ENCODE measurements at places on chromosomes 11 and 22.

- DNase-seq: no peak
Observed at GRCh38 chr22:35554297-35554845, 13.7 kb downstream of the RASD2 start.

GRCh38 chr22:38257181-38257580, 15.6 kb downstream of the TMEM184B start:
- no peak for DNase-seq

DNA sequence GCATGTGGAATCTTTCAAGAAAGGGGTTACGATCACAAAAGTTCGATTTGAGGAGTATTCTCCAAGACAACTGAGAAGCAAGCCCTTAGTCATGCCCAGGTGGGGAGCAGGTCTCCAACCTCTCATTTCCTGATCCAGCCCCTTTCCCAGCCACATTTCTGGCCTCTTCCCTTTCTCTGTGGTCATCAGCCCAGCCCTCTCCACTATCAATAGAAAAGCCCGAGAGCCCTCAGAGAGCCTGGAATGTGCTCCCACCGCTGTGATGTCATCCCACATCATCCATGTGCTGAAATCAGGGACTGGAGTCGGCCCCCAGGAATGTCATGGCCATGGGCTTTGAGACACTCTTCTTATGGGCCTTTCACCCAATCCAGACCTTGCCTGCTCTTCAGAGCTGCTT, 62.6 kb downstream of the KCNJ1 start:
- no peak for DNase-seq

- DNase-seq: no peak
Observed at GRCh38 chr22:23777776-23778576, 5.3 kb downstream of the MMP11 start.

DNA sequence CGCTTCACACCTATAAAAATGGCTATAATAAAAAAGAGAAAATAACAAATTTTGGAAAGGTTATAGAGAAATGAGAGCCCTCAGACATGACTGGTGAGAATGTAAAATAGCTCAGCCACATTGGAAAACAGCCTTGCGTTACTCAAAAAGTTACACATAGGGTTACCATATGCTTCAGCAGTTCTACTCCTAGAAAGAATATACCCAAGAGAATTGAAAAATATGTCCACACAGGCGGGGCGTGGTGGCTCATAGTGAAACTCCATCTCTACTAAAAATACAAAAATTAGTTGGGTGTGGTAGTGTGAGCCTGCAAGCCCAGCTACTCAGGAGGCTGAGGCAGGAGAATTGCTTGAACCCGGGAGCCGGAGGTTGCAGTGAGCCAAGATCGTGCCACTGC, 7.6 kb upstream of the JHY start:
- no peak for DNase-seq

DNA sequence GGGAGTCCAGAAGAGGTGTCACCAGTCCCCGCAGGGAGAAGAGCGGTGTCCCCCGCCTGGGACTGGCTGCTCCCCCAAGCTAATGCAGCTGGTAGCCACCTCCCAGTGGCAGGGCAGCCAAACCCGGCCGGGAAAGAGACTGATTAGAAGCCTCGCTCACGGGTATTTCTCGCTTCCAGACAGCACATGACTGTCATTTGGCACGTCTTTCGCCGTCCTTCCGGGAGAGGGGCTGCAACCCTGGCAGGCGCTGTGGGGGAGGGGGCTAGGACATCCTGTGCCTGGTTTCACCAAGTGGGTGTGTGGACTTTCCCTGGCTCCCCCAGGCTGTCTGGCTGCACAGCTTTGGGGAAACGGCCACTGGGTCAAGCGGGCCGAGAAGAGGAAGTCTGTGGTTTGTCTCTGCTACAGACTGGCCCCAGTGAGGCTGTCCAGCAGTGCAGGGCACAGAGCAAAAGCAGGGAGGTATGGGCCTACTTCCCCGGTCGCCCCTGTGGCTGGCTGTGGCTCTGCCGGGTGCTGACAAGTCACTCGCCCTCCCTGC, 3.8 kb downstream of the CD81 start:
- DNase-seq: no peak

- no peak for DNase-seq
Observed at GRCh38 chr22:30767661-30768060, 73.0 kb downstream of the OSBP2 start.

DNA sequence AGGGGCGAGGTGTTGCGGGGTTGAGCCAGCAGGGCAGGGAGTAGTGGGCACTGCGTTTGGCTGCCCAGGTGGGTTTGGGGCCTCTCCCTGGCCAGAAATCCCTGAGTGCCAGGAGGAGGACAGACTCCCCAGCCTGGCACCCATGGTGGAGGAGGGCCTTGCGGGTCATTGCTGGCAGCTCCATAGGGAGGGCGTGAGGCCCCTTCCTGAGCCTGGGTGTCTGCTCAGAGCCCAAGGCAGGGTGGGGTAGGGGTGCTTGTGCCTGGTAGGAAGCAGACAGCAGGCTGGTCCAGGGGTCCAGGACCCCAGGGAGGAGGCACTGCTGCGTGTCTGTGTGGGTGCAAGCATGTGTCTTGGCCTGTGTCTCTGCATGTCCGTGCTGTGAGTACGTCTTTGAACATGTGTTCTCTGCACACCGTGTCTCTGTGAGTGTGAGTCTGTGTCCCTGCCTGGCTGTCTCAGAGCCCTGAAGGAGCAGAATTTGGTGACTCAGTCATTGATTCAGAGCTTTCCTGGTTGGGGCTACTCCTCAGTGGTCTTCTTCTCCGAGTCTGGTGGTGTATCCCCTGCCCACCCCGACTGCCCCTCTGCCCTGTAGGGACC, 3.9 kb downstream of the TSPAN4 start:
- DNase-seq: no peak

DNA sequence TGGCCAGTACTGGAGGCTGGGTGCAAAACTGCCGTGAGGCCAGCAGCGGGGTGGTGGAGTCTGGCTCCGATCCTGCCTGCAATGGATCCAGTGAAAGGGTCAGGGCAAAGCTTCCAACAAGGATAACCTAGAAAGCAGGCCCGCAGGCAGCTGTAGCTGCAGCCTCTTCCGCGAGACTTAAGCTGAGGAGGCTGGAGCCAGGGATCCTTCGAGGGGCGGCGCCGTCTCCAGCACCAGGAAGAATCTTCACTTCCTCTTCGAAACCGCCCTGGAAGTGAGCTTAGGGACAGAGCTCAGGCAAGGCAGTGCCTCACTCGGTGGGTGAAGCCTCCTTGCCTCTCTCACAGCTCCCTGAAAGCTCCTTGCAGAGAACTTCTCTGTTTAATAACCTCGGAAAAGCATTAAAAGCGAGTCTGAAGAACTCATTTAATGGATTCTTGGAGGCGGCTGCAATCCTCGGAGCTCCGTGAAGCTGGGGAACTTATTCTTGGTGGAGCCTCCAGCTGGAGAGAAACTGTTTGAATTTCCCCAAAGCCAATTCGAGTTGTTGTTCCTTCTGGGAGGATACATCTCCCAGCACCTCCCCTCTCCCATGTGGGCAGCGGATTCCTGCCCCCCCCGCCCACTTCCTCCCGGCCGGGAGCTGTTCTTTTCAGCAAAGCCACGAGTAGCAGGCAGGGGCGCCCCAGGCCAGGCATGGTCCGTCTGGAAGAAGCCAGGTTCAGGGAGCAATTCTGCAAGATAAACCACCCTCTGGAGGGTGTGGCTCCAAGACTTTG, 169.9 kb downstream of the CTTN start:
- no peak for DNase-seq

DNA sequence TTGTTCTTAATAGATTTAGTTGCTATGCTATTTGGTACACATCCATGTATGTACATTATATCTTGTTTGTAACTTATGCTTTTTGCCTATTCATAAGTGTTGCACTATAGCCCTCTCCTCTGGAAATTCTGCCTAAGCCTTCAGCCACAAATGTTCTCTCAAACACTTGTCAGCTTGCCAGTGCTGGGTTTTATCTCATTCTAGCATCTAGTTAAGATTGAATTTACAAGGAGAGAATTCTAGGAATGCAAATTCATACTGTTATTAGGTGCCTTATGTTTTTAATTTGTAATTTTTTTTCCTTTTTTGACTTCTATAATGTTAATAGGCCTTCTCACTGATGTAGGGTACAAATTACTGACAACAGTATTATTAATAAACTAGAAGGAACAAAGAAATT, 14.6 kb upstream of the CTSC start:
- no peak for DNase-seq

- no peak for DNase-seq
Observed at GRCh38 chr22:22752556-22753477, 108.4 kb downstream of the GGTLC2 start.

DNA sequence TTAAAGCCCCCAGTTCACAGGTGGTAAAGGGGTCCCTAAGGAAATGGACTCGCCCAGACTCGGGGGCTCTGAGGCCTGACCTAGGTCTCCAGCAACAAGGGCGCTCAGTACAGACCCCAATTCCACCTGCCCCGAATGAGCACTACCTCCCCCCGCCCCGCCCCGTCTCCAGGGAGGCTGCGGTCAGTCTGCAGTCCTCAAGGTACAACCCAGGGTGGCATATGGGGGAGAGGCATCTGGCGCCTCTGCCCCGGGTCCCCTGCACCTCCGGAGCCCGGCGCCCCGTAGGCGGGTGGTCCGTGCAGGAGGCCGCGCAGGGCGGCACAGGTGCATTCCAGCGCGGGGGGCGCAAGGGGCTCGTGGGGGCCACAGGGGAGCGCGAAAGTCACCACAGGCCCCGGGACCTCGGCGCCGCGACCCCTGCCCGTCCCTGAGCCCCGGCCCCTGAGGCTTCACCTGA, 361 bp downstream of the CTSD start:
- DNase-seq: no peak

DNA sequence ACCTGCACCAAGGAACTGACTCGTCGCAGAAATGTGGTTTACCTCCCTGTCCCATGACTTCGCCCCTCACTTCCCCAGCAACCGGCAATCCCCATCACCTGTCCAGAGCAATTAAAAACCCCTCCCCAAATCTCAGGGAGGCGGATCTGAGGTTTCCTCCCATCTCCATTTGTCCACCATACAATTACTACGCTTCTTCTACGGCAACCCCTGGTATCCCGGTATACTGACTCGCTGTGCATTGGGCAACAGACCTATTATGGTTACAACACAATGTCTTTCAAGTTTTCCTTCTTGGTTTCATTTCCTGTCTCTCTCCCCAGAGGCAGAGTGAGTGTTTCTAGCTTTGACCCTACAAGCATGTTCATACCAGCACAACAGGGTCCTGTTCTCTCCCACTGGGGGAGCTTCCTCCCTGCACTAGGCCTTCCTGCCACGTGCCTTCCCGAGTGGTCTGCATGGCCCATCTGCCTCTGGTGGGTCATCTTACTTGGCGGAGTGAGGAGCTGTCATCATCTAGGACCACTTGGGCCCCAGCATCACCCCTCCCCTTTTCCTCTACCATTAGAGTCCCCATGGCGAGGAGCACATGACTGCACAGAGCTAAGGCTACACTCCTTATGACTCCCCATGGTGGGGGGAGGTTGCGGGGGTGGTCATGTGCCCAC, 30.3 kb upstream of the NAP1L4 start:
- peak; percentile 6 for DNase-seq

DNA sequence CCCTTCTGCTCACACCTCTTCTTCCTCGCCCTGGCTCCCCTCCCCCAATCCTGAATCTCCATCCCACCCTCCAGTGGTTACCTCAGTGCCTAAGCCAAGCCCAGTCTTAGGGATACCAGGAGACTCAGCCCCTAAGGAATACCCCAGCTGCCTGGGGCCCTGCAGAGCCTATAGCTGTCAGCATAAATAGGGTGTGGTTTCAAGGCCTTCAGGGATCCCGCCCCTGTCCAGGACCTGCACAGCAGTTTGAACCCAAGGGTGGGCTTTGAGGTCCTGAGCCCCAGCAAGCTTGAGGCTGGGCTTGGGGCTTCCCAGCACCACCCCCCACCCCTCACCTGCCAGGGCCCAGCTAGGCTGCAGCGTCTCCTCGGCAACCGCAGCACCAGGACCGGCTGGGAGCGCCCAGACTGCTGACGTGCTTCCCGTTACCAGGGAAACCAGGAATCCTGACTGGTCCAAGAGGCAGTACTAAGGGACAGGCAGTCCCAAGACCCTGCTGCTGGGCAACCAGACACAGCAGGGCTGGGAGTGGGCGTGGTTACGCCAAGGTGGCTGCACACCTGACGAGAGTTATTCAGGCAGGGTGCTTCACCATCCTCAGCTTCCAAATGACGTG, 13.7 kb downstream of the APBB1 start:
- no peak for DNase-seq

DNA sequence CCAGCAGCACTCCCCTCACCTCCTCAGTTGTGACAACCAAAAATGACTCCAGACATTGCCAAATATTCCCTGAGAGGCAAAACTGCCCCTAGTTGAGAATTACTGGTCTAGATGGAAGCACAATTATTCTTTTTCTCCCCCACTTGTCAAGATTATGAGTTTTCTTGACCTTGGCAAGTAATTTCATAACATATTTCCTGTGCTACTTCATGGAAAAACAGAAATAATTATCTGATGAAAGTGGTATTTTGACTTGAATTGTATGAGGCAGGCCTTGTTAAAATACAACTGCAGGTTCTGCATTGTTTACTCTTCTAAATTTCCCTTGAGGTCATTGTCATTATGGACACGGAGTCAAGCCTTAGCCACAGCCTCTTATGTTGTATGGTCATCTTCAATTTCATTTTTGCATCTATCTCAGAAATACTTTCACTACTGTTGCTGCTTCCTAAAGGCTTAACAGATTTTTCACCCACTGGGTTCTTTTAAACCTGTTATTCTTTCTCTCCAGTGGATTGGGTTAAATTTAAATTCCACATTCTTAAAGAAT, 32.2 kb upstream of the LDLRAD3 start:
- DNase-seq: no peak

DNA sequence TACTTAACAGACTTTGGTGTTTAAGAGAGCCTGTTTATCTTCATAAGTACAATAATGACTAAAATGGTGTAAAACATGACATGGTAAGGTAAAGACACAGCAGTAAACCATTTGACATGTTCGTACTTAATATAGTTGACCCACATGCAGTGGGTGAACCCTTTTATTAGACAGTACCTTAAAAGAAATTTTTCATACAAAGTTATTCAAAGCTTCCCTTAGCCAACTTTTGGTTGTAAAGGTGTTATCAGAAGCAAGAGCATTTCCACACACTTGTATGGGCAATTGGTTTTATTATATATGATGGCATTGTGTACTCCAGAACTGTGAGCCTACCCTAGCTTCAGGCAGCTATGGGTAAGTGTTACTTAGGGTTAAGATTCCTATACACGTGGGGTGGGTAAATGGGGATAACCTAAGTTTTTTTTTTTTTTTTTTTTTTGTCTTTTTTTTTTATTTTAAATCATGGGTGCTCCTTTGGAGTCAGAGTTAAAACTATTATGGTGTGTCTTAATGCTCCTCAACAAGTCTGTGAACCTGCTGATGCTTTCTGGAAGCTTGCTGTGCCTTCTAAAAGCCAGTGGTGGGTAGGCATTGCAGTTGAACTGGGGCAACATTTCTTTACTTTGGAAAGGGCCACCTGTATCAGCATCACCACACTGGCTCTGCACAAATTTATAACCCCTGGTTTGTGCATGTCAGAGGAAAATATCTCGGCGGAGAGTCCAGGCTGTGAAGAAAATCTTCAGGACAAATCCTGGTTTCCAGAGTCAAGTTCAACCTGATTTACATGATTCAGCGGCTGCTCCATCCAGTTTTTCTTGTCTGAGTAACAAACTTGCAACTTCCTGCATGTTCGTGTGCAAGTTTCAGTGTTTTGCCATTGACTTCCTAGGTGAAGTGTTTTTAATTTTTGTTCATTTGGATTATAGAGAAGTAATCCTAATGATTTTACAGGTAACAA, 3.3 kb downstream of the PCF11 start:
- no peak for DNase-seq
